ENCODE measurements at places on chromosomes 16 and 17. TPM values are rescaled to one million over a fixed set of nuclear protein-coding genes. Genes with fewer than 3 reads are reported as not detected.

Gene CACNA1H
- 20.5 TPM for polyA plus RNA-seq

Gene TMC5
- polyA plus RNA-seq = 0.30 TPM

Gene GPR179
- 0.07 TPM for polyA plus RNA-seq

Gene CPNE7
- 2.9 TPM for polyA plus RNA-seq

Gene TMC8
- polyA plus RNA-seq = 2.5 TPM

Gene CRHR1
- polyA plus RNA-seq = 0.40 TPM

Gene TMIGD1
- 0.81 TPM for polyA plus RNA-seq

Gene MGAT5B
- 1.2 TPM for polyA plus RNA-seq

Gene PPM1E
- 4.4 TPM for polyA plus RNA-seq

Gene SLC5A10
- 0.64 TPM for polyA plus RNA-seq

Gene PARD6A
- polyA plus RNA-seq = 3.1 TPM

Gene ZNF423
- 28.9 TPM for polyA plus RNA-seq

Gene PRAC1
- polyA plus RNA-seq = not detected

Gene CCR7
- 0.36 TPM for polyA plus RNA-seq

Gene BBS2
- 86.2 TPM for polyA plus RNA-seq

Gene RDM1
- 3.6 TPM for polyA plus RNA-seq

Gene TMEM88
- polyA plus RNA-seq = 26.9 TPM

Gene SP6
- 2.7 TPM for polyA plus RNA-seq

Gene GABARAP
- 327 TPM for polyA plus RNA-seq

Gene PLSCR3
- 31.9 TPM for polyA plus RNA-seq

Gene PDILT
- polyA plus RNA-seq = not detected

Gene TMEM106A
- 9.7 TPM for polyA plus RNA-seq

Gene KRTAP9-8
- polyA plus RNA-seq = not detected

Gene SALL1
- polyA plus RNA-seq = 107 TPM

Gene GLP2R
- polyA plus RNA-seq = 1.6 TPM

Gene ZPBP2
- not detected for polyA plus RNA-seq

Gene WNK4
- 10.3 TPM for polyA plus RNA-seq

Gene SLC52A1
- polyA plus RNA-seq = 0.35 TPM

Gene KRTAP4-5
- not detected for polyA plus RNA-seq

Gene SCGB1C2
- 1.8 TPM for polyA plus RNA-seq

Gene RCVRN
- polyA plus RNA-seq = 0.38 TPM

Gene KRTAP1-5
- not detected for polyA plus RNA-seq

Gene KCNG4
- 0.03 TPM for polyA plus RNA-seq

Gene ACSM3
- 107 TPM for polyA plus RNA-seq

Gene MT4
- polyA plus RNA-seq = not detected

Gene CHMP6
- polyA plus RNA-seq = 28.5 TPM

Gene NCOR1
- 107 TPM for polyA plus RNA-seq

Gene SLC38A7
- polyA plus RNA-seq = 11.6 TPM

Gene CBLN1
- polyA plus RNA-seq = 0.31 TPM

Gene ZP2
- 0.10 TPM for polyA plus RNA-seq

Gene KRTAP17-1
- not detected for polyA plus RNA-seq

Gene SMPD3
- polyA plus RNA-seq = 2.7 TPM

Gene DHRS13
- 17.9 TPM for polyA plus RNA-seq

Gene KCNJ18
- polyA plus RNA-seq = not detected

Data from left renal pelvis (tissue), 4 donors.